ENCODE measurements at places on chromosomes 11 and 22.

GRCh38 chr11:114081641-114082414, 22.3 kb downstream of the ZBTB16 start:
- DNase-seq = no peak

GRCh38 chr22:46381731-46382130, 46.2 kb downstream of the TRMU start:
- DNase-seq = no peak

- DNase-seq = no peak
These were observed 36.7 kb upstream of the B3GNT6 start for GRCh38 chr11:76997512-76997911.

DNA sequence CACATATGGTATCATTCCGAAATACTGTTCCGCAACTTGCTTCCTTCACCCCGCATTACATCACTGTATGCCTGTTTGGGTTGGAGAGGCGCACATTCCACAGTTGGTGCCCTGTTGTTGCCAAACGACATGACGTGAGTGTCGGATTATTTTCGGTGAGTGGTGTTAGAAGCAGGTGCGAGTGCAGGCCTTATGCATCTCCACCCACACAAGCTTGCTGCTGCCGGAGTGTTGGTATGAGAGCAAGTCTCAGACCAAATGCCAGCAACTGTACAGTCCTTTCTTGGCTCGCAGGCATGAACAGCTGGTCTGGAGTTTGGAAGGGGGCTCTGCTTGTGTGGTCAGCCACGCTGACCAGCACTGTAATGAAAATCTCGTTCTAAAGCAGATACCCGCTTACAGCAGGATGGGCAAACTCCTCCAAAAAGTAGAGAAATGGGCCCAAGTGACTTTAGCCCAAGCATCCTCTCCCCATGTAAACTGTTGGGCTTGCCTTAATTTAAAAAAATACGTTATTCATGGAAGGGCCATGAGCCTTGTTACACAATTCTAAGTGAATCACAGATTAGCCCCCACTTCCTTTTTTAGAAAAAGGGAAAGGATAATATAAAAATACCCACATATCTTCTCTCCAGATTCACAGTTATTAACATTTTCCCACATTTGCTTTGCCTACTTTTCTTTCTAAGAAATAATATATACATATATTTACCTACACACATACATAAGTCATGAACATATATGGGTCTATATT, 48.7 kb upstream of the OR9Q1 start:
- DNase-seq = no peak

DNA sequence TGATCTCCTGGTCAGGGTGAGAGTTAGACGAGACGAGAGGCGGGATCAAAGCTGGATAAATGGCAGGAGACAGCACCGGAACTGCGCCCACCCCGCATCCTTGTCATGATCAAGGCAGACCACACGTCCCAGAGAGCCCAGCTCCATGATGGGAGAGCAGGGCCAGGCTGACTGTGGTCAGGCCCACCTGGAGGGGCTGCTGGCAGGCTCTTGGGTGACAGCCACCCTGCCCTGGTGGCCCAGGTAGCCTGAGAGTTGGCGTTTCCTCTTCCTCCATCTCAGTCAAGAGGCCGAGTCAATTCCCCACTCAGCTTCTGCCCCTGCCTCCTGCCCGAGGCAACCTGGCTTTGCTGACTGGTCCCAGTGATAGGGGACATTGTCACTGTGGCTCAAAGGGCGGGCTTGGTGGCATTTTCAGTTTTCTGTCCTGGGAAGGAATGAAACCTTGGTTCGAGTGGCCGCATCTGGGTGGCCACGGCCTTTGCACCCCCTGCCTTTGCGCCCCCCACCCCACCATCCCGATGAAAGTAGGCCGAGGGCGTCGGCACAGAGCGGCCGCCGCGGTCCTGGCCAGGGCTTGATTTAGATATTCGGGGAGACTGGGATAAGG, 60.8 kb upstream of the PPARA start:
- no peak for DNase-seq

Measured in stimulated activated CD4-positive, alpha-beta T cell treated with anti-CD3 and anti-CD28 coated beads, Interleukin-12 subunit alpha, Interleukin-12 subunit beta, amount 100 ng/mL, for 48 hours (primary cell).